ENCODE measurements at places on chromosomes 2 and 18.

DNA sequence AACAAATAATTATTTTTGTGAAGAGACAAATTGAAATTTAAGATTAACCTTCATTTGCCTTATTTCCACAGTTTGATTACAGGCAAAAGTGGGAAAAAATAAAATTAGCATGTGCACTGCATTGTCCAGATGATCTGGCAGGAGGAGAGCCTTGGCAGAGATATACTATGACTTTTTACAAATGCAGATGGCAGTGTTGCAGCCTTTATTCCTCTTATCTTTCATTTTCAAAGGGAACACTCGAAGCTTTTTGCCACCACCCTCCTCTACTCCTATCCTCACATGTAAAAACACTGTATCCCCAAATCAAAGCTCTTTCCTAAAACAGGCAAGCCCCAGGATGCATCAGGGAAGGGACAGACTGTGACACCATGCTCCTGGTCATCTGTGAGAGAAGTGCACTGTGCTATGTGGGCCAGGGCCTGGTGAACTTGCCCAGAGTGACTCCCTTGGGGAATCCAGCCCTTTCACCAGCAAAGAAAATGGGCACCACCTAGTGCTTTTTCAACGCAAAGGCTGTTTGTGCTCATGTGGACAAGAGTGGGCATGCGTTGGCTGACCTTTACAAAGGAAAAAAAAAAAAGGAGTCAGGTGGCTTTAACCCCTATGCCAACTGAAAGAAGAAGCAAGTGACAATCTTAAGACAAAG is 74.7 kb upstream of the ETAA1 start:
- DNase-seq = peak; percentile 57

DNA sequence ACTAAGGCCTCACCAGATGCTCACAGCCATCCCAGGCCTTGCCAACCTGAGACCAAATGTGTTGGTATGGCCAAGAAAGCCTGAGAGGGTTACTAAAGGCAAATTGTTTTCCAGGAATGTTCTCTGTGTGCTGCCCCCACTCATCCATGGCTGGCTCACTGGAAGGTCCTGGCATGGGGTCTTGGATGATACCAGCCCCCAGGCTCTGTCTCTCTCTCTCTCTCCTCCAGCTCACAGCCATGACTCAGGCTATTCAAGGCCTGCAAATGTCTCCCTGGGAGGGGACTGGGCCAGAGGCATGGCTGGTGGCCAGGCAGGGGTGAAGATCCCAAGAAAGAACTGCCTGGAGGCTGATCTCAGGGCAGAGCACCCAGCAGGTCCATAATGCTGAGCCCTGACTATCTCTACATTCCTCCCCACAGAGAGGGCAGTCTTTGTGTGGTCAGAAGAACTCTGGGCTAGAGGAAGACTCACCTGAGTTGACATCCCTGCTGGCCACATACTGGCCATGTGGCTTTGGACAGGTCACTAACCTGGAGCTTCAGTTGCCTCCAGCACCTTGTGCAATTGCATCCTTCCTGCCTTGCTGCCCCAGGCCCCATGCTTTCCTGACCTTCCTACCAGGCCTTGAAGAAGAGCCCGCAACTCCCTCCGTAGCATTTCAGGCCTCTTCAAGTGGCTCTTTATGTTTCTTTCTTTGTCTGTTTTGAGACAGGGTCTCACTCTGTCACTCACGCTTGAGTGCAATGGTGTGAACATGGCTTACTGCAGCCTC is 150.4 kb downstream of the ZFP36L2 start:
- no peak for DNase-seq

DNA sequence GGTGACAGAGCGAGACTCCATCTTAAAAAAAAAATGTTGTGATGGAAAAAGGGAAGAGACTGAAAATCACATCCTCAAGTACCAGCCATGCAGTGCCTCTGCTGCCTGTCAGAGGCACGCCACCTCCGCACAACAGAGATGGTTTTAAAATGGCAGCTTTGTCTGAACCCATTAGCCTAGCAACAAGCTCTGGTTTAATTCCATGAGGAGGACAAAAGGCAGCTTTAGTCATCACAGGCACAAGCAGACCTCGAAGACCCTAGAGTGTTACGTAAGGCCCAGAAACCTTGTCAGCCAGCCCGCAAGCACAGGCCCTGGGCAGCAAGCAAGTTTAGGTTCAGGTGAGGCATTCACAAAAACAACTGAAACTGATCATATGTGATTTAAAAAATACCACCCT is 10.4 kb downstream of the LCT start:
- DNase-seq = no peak

- DNase-seq = no peak
Measured at GRCh38 chr18:76957384-76958355, 135.3 kb downstream of the ZNF236 start.

- no peak for DNase-seq
Measured at GRCh38 chr2:235831755-235832154, 336.4 kb downstream of the GBX2 start.

DNA sequence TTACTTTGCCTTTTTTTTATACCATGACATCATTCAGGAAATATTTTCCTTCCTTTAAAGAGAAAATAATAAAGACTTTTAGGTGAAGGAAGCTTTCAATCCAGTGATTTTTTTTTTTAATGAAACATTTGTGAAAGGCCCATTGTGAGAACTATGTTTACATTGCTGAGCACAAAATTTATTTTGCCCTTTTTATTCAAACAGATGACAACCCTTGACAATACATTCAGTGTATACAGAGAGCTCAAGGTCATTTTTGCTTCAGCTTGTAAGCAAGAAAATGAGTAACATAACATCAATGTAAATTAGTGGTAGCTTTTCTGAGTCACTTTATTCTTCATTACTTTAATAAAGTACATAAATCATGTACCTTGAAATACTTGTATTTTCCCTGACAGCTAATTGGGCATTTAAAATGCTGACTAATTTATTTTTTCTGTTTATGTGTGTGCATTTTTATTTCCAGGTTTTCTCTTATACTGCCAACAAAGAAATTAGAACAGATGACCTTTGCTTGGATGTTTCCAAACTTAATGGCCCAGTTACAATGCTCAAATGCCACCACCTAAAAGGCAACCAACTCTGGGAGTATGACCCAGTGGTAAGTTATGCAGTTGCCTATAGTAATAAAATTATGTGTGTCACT is 121.6 kb downstream of the GALNT1 start:
- no peak for DNase-seq

GRCh38 chr18:11577271-11578112 is 31.9 kb upstream of the SLC35G4 start:
- DNase-seq = no peak

DNA sequence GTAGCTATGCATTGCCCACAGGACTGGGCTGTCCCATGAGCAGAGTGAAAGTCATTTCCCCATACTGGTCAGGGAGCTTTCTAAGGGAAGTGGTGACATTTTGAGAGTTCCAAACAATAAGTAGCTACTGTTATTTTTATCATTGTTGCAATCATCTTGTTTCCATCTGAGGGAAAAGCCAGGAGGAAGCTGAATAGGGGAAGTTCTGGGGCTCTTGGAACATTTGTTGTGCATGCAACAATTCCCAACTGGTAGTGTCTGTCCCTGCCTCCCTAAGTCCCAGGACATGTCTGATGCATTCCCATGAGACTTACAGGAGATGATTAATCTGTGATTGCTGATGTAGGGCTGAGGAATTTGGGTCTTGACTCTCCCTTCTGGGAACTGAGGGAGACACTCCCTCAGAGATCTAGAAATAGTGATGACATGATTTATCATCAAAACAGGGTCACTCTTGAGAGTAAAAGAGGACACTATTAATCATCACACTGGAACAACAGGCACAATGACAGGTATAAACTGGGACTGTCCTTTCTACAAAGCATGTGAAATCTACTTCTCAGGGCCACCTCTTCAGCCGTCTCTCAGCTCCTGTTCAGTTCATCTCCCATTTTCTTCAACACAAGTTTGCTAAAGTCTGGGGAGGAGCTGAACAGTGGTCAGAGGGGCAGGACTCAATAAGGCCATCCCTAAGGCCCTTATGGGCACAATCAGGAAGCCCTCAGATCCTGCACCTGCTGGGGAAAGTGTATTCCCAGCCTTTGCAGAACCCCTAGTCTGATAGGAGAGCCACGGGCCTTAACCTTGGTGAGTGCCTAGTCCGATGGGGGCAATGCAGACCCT is 28.0 kb upstream of the MARCO start:
- no peak for DNase-seq

- no peak for DNase-seq
Measured at GRCh38 chr2:55842046-55842445, 81.5 kb downstream of the EFEMP1 start.

- peak; percentile 38 for DNase-seq
Measured at GRCh38 chr2:166106431-166107015, 21.3 kb downstream of the SCN1A start.

DNA sequence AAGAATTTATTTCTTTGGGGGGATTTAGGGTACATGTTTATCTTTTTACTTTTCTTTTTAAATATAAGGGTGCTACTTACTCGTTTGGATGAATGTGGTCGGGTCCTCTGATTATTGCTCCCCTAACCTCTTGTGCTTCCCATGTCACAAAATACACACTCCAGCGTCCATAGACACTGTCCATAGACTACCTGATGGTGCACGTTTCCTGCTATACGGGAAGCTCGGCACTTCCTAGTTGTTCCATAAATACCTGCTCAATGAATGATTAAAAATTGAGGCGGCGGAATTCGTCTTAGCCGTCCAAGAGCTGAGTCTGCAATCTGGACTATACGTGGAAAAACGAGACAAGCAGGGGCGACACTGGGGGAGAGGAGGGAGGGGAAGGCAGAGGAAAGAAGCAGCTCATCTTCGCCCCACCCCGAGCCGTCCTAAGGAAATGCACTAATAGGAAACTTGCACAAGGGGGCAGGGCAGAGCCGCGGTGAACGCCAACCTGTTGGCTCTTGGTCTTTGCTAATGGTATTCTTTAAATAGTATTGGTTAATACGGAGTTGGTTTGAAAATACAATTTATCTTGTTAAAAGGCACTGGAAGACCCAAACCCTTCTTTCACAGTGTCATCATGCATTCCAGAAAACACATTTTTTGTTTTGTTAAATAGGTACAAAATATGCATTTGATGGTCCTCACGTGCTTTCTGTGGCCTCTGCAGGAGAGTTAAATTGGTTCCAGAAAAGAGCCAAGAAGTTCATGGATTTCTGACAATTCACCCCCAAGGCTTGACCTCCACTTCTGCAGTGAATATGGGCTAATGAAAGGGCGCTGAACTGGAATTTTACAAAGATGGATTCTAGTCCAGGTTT is 73.0 kb upstream of the KCTD1 start:
- peak; percentile 58 for DNase-seq

DNA sequence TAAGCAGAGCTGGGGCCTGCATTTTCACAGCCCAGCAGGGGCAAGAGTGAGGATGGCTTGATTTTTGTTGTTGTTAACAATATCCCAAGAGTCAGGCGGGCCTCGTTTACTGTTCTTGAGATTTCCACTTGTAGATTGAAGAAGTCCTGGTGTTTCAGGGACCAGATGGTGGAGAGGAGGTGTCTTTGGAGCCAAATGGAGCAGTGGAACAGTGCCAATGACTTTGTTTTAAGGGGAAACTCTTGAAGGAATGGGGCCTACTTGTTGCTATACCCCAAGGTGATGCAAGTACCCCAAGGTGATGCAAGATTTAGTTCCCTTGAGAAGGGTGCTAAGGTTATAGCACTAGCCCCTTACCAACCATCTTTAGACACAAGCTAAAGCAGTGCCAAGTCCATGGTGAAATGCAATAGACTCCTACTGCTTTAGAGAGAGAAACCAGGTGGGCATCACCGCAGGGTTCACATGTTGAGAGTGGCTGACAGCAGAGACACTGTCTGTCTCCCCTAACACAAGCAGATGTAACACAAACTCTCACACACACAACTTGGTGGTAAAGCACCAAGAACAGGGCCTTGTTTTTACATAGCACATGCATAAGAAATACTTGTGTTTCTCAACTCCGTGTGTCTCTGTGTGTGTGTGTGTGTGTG is 44.0 kb downstream of the HK2 start:
- DNase-seq = no peak

GRCh38 chr2:54067851-54068375 is 47.5 kb upstream of the ACYP2 start:
- no peak for DNase-seq

DNA sequence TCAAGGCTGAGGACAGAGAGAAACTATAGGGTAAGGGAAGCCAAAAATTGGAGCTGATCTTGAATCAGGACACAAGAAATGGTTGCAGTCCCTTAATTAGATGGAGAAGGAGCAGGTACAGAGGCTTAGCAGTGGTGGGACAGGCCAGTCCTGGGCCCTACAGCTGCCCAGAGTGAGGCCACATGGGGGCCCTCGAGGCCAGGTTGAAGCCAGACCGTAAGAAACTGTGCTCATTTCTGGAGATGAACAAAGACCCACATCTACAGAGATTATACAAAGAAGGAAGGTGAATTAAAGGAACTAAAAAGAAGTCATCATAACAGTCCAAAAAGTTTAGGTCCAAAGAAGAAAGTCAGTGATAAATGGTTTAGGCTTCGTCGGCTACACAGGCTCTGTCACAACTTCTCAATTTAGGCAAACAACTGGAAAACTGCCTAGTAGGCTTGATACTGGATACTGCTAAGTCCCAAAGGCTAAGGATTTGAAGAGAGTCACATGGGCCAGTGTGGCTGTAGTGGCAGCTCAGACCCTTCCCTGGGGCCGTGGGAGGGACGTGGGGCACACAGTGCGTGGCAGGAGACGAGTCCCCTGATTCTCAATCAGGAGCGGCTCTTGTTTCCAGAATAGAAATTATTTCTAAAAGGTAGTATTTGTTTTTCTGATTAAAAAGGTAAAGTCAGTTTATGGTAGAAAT is 50.4 kb upstream of the CNGA3 start:
- DNase-seq = no peak

GRCh38 chr18:24208270-24209035 is 69.6 kb downstream of the CABYR start:
- DNase-seq = no peak

DNA sequence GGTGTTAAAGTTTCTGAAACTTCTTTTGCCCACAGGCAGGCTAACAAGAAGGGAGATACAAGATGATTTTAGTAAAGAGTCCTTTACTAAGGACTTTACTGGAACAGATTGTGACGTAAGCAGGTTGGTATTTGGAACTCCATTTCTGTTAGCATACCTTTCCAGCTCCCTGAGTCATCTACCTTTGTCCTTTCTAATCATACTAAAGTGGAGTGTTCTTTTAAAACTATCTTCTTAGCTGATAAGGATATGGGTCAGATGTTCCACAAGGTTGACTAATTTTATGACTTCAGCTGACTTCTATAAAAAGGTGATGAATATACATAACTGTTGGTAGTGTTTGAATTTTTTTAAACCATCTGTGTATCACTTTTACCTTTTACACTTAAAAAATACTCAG is 21.1 kb downstream of the UGP2 start:
- DNase-seq = no peak

DNA sequence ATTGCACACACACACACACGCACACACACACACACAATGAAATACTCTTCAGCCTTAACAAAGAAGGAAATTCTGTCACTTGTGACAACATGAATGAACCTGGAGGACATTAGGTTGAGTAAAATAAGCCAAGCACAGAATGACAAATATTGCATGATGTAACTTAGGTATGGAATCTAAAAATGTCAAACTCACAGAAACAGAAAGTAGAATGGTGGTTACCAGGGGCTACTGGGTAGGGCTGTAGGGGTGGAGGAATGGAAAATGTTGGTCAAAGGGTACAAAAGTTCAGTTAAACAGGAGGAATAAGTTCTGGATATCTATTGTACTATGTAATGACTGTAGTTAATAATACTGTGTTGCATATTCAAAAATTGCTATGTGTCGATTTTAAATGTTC is 29.5 kb downstream of the SCN2A start:
- DNase-seq = no peak

GRCh38 chr2:135563793-135564192 is 32.5 kb downstream of the R3HDM1 start:
- DNase-seq = peak; percentile 5
